ENCODE measurements at places on chromosomes 5 and 9.

GRCh38 chr5:53006911-53007890 is 18.0 kb downstream of the ITGA2 start:
- DNase-seq: no peak

DNA sequence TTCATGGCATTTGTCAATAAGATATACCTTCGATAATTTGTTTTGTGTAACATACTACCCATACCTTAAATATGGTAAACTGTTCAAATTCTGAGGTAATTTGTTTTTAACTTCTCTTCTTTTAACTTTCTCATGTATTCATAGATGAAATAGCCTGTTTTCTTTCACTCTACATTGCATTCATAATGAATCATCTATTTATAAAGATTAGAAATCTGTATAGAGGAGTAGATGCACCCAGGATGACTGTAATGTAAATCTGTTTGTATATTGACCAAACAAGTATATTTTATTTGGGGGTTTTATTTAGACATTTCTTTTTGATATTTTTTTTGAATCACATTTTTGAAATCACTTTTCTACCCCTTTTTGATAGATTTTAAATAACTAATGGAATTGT is 144.6 kb downstream of the CD180 start:
- DNase-seq: no peak

- DNase-seq: no peak
Observed at GRCh38 chr5:33179301-33179700, 261.5 kb upstream of the TARS1 start.

- no peak for DNase-seq
Observed at GRCh38 chr9:73011956-73012355, 59.1 kb upstream of the ALDH1A1 start.

DNA sequence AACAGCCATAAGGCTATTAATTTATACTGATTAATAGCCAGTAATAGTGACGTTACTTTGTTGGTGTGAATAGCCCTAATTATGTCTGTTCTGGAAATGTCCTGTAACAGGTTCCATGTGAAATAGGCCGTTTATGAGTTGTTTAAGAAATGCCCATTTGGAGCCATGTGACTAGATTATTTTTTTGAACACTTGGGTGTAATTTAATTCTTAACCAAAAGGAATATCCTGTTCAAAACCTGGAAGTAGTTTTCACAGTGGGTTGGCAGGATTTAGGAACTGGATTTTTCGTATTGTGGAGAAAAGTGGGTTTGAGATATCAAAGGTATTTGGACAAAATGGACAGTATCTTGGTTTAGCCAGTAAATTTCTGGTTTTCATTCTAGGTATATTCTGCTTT is 1.3 kb downstream of the TENT2 start:
- no peak for DNase-seq

DNA sequence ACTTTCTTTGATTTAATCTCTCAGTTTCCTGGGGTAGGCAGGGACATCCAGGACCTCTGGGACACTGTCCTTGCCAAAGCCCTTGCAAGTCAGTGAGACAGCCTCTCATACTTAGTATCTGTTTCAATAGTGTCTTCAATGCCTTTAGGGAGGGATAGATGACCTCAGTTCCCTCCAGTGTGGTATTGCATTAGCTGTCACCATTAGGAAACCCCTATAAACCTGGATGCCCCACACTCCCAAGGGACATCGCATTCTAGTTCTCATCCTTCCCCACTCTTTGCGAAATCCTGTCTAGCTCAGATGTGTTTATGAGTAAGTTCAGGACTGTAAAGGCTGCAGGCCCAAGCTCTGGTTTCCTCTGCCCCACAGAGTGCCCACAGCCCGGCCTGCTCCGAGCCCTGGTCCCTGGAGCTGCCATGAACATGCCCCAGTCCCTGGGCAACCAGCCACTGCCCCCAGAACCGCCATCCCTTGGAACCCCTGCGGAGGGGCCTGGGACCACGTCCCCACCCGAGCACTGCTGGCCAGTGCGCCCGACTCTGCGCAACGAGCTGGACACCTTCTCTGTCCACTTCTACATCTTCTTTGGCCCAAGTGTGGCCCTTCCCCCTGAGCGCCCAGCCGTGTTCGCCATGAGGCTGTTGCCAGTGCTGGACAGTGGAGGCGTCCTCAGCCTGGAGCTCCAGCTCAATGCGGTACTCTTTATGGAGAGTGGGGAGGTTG is 13.2 kb downstream of the TMEM8B start:
- DNase-seq: no peak

- no peak for DNase-seq
Observed at GRCh38 chr5:172399336-172399735, 55.0 kb downstream of the SH3PXD2B start.

DNA sequence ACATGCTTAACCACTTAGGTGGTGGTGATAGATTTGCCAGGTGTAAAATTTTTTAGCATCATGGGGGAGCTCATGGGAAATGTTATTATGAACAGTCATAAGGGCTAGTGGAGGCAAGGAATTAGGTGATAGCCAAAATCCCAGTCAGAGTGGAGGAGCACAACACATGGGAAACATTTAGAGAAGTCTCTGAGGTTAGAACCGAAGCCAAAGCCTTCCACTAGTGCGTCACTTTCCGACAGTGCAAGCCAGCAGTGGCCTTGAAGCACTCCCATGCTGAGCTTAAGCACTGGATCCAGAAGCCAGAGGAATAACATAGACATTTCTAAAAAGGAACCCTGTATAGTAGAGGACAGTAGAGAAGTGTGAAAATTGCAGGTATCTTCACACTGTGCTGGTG is 101.5 kb upstream of the SNX2 start:
- no peak for DNase-seq

DNA sequence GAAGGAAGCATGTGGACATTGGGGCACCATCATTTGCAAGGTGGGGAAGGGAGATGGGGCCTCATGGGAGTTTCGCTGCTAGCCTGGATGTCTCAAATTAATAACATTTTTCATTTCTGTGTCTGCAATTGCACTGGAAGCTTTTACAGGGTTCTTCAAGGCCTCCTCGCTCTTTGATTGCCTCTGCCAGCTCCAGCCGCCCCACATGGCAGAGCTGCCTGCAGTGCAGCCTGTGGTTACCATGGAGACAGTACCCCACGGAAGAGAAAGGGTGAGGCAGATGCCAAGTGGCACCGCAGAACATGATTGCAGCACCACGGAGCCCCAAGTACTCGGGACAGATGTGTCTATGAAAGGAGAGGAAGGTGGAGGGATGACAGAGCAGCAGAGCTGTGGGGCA is 25.4 kb downstream of the CTNND2 start:
- DNase-seq: no peak

DNA sequence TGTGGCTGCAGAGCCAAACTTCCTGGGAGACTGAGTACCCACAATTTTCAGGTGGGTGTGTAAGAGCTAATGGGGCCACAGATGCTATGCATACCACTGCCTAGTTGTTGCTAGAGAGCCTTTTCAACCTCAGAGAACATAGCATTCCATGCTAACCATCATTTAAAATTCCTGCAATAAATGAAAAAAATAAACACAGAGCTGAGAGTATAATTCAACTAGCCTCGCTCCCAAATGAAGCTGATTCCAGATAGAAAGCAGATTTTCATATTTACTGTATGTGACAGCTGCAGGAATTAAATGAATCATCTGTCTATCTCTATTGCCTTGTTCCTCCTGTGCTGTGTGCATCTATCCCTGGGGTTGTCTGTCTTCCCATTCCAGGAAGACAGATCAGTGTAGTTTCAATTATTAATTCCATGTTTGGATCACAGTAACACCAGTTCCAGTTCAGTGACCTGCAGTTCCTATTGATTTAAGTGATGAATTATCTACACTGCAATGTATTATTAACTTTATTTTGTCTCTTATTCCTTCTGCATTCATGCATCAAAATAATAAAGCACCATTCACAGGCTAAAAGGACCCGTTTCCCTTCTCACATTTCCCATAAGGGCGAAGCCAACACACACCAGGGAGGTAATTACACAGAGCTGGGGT is 324.5 kb downstream of the SLIT3 start:
- DNase-seq: no peak

- no peak for DNase-seq
Observed at GRCh38 chr5:65874241-65874640, 52.1 kb upstream of the ERBIN start.

DNA sequence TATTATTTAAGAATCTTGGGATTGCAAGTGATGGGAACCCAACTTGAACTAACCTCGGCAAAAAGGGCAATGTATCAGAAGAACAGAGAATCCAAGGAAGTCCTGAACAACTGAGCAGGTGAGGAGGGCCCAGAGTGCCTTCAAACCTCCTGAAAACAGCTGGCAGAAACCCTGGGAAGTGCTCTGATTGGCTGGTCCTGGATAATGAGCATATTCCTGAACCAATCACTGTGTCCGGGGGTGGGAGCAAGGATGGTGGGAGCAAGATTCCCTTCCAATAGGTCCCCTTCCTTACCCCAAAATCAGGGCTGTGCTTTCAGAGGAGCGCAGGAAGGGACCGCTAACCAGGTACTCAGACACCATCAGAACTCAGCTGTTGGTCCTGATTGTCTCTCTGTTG is 31.9 kb upstream of the TBC1D2 start:
- DNase-seq: no peak

GRCh38 chr9:84822589-84823233 is 153.2 kb downstream of the NTRK2 start:
- DNase-seq: no peak

DNA sequence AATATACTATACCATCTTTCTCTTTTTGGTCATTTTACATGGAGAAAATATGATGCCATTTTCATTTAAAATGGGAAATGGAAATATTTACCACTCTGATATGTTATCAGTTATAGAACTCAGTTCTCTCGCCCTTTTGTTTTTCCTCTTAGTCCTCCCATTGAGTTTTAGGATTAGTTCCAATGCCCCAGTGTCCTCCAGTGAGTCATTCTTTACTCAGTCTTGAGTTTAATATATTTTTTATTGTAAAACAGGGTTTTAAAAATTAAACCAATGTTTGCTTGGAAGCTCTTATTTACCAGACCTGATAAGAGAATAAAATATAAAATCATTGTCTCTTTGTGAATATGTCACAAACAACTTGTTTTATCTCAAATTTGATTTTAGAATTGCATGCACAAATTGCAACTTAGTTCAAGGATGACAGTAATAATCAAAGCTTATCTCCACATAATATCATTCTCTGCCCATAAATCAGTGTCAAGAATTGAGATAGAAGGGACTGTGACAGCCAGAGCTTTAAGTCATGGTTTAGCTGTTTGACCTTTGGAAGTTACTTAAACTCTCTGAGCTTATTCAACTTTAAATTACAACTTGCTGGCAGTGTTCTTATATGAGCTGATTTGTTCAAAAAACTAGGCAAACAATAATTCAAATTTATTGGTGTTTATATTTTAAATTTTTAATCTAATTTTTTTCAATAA is 166.4 kb downstream of the PAM start:
- no peak for DNase-seq

- no peak for DNase-seq
Observed at GRCh38 chr9:98038958-98039357, 17.6 kb upstream of the NANS start.

DNA sequence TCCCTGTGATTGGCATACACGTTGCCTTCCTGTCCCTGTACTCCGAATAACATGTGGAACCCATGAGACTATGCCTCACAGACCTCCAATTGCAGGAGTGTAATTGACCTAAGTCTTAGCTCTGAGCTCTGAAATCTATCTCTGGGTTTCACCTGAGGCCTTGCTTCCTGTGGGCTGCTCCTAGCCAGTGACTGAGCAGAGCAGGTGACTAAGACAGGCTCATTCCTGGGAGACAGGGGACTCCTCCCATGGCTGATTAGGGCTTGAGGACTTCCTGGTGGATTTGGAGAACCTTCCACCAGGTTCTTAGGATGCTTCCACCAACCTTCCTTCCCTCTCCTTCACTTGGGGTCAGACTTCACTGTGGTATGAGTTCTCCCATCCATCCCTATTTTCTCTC is 22.3 kb upstream of the MIER3 start:
- no peak for DNase-seq

- DNase-seq: no peak
Observed at GRCh38 chr9:108085294-108085693, 595.7 kb upstream of the KLF4 start.

DNA sequence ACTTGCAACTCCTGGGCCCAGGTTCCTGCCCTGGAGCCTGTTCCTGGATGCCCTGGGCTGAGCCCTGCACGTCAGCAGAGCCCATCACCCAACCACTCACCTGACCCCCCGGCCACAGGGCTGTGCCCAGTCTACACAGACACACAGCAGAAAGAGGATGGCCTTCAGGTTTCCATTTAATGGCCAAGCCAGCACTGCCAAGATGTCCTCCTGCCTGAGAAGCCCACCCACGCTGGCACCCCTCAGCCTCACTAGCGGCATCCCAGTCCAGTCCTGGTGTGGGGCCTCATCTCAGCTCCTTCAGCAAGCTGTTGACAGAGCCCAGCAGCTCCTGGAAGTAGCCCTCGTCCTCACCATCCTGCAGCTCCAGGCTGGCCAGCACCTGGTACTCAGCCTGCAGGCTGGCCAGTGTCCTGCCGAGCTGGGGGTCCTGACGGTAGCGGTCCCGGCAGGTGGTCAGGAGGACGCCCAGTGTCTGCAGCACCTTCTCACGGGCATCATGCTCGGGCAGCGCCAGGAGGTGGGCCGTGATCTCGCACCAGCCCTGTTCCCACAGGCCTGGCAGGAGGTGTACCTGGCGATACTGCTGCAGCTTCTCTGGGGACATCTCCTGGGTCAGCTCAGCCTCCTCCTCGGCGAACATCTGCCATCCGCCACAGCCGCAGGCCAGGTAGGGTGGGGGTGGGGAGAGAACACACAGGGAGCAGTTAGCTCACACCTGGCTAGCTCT is 71.9 kb upstream of the LRRTM2 start:
- no peak for DNase-seq

DNA sequence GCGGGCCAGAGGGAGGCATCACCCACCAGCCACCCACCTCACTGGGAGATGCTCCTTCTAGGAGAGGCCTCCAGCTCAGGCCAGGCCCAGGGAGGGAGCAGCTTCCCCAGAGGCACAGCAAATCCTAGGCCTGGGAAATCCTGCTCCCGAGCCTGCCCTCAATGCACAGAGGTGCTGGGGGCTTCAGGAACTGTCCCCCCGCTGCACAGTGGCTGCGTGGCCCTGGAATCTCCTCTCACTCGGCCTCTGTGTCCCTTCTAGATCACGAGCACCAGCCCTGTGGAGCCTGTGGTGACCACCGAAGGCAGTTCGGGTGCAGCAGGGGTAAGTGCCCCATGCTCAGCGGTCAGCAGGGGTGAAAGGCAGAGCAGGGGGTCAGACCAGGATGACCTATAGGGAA is 36.4 kb upstream of the SUSD3 start:
- DNase-seq: no peak

GRCh38 chr9:79774356-79774755 is 202.6 kb downstream of the TLE4 start:
- no peak for DNase-seq

DNA sequence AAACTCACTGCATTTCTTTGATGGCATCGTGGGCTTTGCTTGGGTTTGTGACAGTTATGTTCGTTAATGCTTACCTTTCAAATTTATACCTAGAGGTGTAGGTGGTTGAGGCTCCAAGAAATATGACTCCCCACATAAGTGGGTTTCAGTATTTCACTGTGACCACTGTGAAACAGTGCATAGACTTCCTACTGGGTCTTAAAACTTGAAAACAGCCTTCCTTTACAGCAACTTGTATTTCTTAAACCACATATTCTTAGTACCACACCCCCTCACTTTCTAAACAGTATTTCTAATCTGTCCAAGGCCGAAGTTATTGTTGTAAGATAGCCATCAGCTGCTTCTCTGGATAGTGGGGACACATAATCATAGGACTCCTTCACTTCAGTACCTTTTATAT is 48.3 kb downstream of the TMEFF1 start:
- no peak for DNase-seq

Measured in activated T-cell treated with anti-CD3 and anti-CD28 coated beads for 24 hours (primary cell).